ENCODE measurements at places on chromosomes 1 and 21.

- no peak for DNase-seq
Observed at GRCh38 chr21:27590271-27590670, 623.4 kb upstream of the ADAMTS5 start.

DNA sequence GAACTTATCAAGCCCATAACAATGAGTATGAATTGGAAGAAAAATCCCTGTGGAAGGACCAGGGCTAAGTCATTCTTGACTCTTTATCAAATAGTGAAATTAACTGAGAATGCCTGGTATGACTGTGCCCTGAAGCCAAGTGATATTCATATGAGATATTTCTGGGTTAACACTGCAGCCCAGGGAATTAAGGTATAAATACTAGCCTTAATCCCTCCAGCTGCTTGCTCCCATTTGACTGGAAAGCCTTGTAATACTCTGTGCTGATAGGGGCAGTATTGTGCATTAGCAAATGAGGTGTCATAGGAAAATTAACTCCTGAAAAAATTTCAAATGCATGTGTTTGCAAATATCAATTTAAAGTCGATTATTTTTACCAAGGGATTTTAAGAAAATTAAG, 568.8 kb downstream of the LMO4 start:
- DNase-seq: no peak

GRCh38 chr1:10530756-10531495, 56.2 kb downstream of the PEX14 start:
- DNase-seq: no peak

DNA sequence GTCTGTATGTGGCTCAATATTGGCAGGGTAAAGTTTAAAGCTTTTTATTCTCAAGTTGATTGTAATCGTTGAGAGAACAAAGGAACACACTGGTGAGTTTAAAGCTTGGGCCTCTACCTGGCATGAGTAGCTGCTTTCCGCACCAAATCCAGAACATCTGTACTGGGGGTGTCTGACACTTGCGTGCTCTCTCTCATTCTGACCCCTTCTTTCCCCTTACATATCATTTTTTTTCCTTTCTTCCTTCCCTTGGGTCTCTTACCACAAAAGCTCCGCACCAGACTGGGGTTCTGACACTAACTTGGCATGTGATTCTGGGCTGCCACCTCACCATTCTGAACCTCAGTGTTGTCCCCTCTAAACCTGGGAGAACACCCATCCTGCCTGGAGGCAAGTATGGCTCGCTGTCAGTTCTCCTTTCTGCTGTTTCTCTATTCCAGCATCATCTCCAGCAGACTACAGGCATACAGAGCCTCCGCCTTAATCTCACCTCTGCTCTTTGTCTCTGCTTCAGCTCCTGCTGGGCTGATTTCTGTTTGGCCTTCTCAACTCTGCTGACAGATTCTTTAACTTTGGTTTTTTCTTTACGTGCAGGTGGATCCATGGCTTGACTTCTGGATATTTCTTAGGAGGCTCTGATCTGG, 859 bp upstream of the ERMAP start:
- DNase-seq: peak; percentile 100

DNA sequence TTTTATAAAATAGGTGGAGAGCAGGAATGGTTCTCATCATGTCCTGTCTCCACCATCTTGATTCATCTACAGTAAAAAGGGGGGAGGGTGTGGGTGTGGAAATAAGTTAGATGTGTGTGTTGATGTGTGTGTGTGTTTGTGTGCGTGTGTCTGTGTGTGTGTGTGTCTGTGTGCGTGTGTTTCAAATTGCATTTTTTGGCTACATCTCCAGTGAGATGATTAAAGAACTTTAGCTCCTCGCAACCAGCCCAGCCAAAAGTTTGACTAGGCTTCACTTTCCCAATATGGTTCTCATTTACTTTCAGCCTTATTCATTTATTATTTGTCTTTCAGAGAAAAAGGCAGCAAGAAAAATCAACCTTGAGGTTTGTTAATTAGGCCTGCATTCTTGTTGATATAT, 14.7 kb upstream of the HAO2 start:
- no peak for DNase-seq
